ENCODE measurements at places on chromosomes 12 and 14.
A peak's percentile ranks its signal among the peaks of the same experiment; 100 is the strongest.

GRCh38 chr12:103877934-103878510, 37.0 kb upstream of the NT5DC3 start:
- DNase-seq, result peak; percentile 31

GRCh38 chr12:29032446-29032845, 116.6 kb upstream of the FAR2 start:
- DNase-seq, result no peak

GRCh38 chr14:70660967-70661893, 19.5 kb downstream of the TTC9 start:
- DNase-seq, result no peak

DNA sequence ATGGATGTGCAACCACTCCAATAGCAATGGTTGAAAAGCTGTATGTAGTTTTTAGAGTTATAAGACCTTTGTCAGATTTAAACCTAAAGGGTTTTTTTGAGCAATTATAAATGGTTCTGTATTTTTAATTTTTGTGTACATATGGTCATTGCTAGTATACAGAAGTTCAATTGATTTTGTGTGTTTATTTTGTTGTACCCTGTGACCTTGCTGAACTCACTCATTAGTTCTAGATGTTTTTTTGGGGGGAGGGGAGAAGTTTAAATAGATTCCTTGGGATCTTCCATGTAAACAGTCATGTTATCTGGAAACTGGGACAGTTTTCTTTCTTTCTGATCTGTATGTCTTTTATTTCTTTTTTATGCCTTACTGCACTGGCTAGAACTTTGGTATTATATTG, 87.8 kb downstream of the MED13L start:
- DNase-seq, result no peak

- no peak for DNase-seq
These were observed 10.3 kb upstream of the CACNB3 start for GRCh38 chr12:48807981-48808380.

DNA sequence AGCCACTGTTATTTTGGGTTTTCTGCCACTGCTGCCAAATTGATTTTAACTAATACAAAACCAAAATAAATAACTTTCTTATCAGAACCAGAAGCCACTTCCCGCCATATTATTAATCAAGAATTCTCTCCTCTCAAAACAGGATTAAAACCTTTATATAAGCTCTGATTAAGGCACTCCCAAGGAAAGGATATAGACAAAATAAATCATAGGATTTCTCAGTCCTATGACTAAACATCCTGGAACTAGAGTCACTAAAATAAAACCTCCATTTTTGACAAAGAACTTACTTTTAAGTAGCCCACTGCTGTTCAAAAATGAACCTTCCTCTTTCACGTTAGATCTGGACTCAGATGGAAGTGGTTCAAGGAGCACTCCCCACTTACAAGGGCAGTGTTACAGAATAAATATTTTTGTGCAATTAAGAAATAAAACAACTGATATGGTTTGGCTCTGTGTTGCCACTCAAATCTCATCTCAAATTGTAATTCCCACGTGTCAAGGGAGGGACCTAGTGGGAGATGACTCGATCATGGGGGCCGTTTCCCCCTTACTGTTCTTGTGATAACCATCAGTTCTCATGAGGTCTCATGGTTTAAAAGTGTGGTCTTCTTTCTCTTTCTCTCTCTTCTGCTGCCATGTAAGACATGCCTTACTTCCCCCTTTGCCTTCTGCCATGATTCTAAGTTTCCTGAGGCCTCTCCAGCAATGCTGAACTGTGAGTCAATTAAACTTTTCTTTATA, 26.4 kb downstream of the GXYLT1 start:
- DNase-seq, result no peak

- no peak for DNase-seq
These were observed 1183.7 kb downstream of the AACS start for GRCh38 chr12:126248871-126249403.

DNA sequence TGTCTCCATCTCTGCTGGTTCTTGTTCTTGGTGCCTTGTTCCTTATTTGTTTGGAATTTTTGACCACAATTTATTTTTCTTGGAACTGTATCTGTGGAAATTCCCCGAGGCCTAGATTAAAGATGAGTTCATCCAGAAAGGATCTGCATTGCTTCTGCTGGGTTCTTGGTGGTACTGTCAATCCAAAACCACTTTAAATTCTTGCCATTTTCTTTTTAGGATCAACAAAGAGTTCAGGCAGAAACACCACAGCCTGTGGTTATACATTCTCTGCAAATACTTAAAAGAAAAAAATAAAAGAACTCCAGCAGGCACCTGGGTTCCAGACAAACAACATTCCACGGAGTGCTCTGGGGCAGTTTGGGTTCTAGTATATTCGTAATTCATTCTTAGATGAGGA, 6.0 kb upstream of the VAMP1 start:
- no peak for DNase-seq

DNA sequence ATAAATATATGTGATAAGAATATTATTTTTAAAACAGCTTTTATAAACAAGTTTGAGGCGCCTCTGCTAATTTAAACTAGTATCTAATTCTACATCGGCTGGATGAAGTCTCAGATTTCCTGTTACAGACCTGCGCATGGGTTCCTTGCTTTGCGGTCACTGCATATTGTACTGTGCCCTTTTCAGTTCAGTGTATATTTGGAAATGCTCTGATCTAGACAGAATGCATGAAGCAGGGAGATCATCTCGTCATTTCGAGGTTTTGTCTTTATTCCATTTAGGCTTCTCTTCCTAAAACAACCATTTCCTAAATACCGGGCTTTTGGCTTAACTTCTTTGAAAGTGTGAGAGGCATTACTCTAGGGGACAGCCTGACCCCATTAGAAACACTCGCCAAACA, 25.6 kb downstream of the CRACR2A start:
- no peak for DNase-seq

GRCh38 chr12:169528-170370, 44.2 kb downstream of the SLC6A12 start:
- DNase-seq, result no peak

DNA sequence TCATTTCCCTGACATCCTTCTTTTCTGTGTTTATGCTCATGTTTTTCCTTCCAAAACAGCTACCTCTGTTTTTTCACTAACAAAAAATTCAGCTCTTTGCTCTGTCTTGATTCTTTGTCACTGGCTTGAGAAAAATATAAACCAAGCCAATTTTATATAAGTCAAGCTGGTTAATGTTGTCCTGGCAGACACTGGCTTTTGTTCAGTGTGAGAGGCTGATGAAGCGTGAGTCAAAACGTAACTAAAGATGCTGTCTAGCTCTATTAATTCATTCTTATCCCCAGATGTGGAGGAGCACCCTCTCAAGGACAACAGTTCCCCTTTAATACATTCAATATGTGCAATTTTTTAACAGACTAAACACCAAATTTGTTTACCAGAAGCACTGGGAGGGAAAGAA, 15.8 kb downstream of the TSPAN8 start:
- no peak for DNase-seq

- no peak for DNase-seq
These were observed 65.0 kb upstream of the SINHCAF start for GRCh38 chr12:31390991-31391390.

DNA sequence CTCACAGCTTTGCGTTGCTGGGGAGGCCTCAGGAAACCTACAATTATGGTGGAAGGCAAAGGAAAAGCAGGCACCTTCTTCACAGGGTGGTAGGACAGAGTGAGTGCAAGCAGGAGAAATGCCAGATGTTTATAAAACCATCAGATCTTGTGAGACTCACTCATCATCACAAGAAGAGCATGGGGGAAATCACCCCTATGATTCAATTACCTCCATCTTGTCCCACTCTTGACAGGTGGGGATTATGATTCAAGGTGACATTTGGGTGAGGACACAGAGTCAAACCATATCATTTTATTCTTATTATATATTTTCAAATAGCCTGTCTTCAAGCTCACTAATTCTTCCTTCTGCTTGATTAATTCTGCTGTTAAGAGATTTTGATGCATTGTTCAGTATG, 665.3 kb downstream of the TRHDE start:
- DNase-seq, result no peak

- DNase-seq, result no peak
These were observed 27.0 kb downstream of the PAPLN start for GRCh38 chr14:73264080-73264884.

DNA sequence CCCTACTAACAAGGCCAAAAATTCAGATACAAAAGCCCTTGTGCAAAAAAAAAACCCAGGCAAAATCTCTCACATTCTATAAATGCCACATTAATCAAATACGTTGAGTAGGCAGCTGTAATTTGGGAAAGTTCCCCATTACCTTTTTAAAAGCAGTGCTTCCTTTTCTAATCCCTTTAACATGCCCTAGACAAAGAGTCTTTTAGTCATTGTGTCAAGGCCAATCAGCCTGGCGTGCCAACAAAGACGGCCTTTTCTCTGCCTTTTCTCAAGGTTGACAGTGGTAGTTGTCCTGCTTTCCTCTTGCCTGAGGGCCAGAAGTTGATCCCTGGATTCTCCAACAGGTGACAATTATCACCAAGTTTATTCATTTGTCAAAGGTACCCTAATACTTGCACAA, 62.5 kb upstream of the METAP2 start:
- DNase-seq, result no peak

GRCh38 chr12:53849113-53849512, 89.5 kb upstream of the HOXC13 start:
- no peak for DNase-seq

DNA sequence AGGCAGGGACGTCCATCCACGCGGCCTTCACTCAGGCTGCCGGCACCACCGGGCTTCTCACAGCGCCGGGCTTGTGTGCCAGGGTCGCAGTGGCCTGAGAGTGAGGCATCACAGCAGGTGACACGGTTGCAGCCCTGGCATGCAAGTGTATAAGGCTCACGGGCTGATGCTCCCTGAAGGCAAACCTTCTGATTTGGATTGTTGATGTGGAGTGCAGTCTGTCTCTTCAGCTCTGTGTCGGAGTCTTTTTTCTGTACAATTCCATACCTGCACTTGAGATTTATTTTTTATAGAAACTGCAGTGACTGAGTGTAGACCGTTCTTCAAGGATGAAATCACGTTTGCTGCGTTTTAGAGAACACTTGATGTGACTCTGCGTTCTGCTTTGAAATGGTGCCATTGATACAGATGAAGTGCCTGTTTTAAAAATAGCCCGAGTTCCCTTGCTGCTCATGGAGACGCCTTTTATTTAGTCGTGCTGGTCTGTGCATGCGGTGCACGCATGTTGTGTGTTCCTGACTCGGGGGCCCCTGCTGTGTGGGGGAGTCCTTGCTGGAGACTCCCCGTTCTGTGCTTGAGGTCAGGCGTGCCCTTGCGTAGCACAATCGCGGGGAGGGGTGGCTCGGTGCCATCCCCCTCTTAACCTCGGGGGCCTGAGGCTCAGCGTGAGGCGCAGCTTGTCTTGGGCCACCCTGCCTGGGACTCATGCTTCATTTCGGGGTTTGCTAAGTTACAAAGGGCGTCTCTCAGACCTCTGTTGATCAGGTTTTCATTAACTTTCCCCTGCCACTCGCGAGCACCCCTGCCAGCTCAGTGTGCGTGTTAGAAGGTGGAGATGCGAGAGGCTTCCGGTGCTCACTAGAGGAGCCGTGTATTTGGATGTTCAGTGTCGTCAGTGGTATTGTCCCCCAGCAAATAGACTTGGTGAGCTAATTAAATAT, 21.6 kb upstream of the AMN start:
- DNase-seq, result no peak

GRCh38 chr12:117563007-117563406, 201.6 kb upstream of the NOS1 start:
- no peak for DNase-seq

DNA sequence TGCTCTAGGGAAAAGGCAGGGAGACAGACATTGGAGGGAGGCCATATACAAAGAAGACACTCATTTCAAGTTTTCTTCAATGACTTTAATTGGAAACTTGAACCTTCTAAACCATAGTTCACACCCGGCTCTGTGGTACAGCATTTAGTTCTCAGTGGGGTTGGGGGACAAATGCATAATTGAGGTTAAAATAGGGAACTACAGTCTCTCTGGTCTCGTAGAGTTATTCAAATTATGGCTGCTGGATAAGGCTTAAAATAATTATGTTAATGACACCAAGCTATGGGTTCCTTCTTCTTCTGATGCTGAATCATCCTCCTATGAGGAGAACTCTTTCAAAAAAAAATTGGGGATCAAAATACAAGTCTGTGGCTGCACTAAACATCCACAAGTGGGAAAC, 3.8 kb upstream of the RPAP3 start:
- no peak for DNase-seq

DNA sequence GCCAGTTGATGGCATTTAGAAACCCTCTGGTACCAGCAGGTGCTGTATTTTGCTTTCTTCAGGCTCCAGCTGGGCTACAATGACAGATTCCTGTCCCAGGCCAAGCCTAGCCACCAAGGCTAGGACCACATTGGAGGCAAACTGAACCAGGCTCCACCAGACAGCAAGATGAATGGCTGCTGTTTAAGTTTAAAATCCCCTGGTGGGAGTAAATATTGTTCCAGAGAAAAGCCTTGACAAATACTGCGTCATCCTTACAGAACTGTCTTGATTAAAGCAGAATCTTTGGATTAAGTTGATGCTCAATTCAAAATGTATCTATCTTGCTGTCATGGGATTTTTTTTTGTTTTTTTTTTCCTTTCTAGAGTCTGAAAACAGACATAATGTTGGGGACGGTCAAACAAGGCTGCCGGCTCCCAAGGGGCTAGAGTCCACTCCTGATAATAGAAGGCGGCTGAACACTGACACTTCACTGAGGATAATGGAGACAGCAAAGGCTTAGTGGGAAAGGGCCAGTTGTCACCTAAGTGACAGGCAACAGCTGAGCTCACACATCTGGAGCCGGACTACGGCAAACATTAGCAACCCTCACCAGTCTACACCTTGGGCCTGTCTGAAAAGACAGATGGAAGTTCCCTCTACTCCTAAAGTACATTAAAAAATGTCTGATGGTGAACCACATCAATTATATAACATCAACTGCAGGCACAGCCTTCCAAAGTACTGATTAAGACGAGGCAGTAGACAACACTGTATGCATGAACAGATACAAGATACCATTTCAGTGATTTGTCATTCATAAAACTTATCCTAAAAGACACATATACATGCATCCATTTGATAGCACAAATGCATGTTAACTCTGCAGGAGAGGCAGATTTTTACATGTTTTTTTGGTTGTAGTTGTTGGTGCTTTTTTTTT, 1.7 kb downstream of the PRICKLE1 start:
- no peak for DNase-seq

DNA sequence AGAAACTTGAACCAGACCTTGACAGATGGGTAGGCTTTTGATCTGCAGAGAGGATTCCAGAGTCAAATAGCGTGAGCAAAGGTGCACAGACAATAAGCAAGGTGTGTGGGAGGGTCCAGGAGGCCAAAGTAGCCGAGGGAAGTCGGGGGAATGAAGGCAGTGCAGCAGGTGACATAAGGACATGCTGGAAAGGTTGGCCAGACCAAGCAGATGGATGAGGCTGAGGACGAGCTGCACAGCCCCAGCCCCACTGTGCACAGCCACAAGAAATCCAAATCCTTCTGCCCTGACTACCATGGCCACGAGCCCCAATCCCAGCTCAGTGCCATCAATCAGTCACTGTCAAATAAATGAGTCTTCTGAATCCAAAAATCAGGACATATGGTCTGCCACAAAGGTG, 5.4 kb downstream of the TTC7B start:
- DNase-seq, result no peak

- DNase-seq, result no peak
These were observed 86.5 kb upstream of the DIO3 start for GRCh38 chr14:101474563-101475455.

Measured in hippocampal formation (tissue), 2 donors.